Ovary (tissue), 10 donors: ENCODE measurements at places on chromosomes 4 and X. TPM values are rescaled to one million over a fixed set of nuclear protein-coding genes. Genes with fewer than 3 reads are reported as not detected.

TEX13D gene
- not detected for total RNA-seq

- no peaks in the 10 kb centered on the region for H3K36me3 ChIP-seq
- no peaks in the 10 kb centered on the region for H3K27me3 ChIP-seq
- H3K27ac ChIP-seq, result no peak overlapping the region
- H3K4me1 ChIP-seq, result no peaks in the 10 kb centered on the region
- no peak overlapping the region for H3K4me3 ChIP-seq
Measured at GRCh38 chr4:187178587-187178986, 454.9 kb upstream of the FAT1 start.

DNA sequence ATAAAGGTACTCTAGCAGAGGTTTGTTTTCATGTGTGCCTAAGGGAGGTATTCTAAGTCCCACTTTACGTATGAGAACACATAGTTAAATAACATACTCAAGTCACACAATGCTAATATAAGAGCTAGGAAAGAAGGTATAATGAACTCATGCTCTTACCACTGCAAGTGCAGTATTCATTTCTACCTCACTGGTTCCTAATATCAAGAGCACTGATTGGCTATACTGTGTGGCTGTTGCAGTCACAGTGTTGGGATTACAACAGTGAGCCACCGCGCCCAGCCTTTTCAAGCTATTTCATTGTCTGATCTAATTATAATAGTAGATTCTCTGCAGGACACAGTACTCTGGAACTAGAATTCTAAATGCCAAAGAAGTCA, 84.0 kb downstream of the PDS5A start:
- H3K27me3 ChIP-seq, result no peaks in the 10 kb centered on the region
- no peak for DNase-seq
- H3K36me3 ChIP-seq, result no peaks in the 10 kb centered on the region
- no peaks in the 10 kb centered on the region for H3K4me1 ChIP-seq
- H3K27ac ChIP-seq, result no peak overlapping the region
- no peak overlapping the region for H3K4me3 ChIP-seq

GRCh38 chr4:139599076-139599475, 43.1 kb upstream of the SETD7 start:
- no peaks in the 10 kb centered on the region for H3K4me1 ChIP-seq
- no peak overlapping the region for H3K4me3 ChIP-seq
- no peaks in the 10 kb centered on the region for H3K27me3 ChIP-seq
- no peak for DNase-seq

DNA sequence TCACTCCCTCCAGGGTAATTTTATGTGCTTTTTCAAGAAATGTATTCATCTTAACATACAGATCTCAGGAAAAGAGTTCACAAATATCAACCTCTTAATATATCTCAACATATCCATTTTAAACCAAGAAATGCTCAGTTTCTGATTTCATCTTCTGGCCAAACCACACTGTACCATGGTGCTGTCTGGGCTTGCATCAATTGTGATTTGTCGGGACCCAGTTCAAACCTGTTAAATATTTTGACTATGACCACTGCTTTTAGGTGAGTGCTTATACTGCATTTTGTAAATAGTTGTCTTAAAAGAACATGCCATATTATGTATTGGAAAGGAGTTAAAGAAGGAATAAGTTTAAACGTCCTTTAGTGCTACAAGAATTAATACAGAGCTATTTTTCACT, 352.1 kb downstream of the SPOCK3 start:
- no peak overlapping the region for H3K4me3 ChIP-seq
- no peaks in the 10 kb centered on the region for H3K4me1 ChIP-seq
- no peaks in the 10 kb centered on the region for H3K27me3 ChIP-seq
